ENCODE measurements at places on chromosomes 7 and 10.
A peak's percentile ranks its signal among the peaks of the same experiment; 100 is the strongest.

GRCh38 chr10:78065611-78066010, 31.9 kb downstream of the RPS24 start:
- no peak for DNase-seq

GRCh38 chr10:102515724-102516123, 12.0 kb downstream of the SUFU start:
- DNase-seq: peak; percentile 17

GRCh38 chr10:91444211-91445182, 34.4 kb downstream of the HECTD2 start:
- no peak for DNase-seq

- no peak for DNase-seq
These were observed 108.0 kb downstream of the CREB5 start for GRCh38 chr7:28520074-28521015.

DNA sequence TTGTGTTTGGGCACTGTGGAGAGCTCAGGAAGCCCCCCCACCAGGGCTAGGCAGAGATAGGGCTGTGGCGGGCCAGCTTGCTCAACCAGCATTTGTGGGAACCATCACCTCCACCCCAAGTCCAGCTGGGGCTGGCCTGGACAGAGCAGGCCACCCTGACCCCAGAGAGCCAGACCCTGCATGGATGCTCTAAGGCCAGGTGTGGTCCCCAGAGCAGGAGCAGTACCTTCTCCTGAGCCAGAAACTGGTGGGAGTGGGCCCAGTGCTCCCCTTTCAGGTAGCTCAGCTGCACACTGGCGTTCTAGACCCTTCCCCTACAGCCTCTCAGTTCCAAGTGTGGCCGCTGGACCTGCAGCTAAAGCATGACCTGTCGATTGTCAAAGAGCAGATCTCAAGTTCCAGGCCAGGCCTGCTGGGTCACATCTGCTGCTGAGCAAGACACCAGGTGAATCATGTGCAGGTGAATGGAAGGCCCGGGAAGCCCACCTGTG, 57.2 kb downstream of the RASGEF1A start:
- DNase-seq: peak; percentile 45

Data from sciatic nerve (tissue), 2 donors.